ENCODE measurements at places on chromosomes 16 and 17. TPM values are rescaled to one million over a fixed set of nuclear protein-coding genes. Genes with fewer than 3 reads are reported as not detected.

GRCh38 chr16:55938126-55938525 is 63.0 kb upstream of the CES5A start:
- H3K36me3 ChIP-seq = no peaks in the 10 kb centered on the region
- DNase-seq = no peak
- H3K27ac ChIP-seq = no peak overlapping the region
- no peaks in the 10 kb centered on the region for H3K27me3 ChIP-seq
- H3K4me3 ChIP-seq = no peak overlapping the region

- no peak overlapping the region for H3K27ac ChIP-seq
- DNase-seq = no peak
- no peaks in the 10 kb centered on the region for H3K4me1 ChIP-seq
- no peak overlapping the region for H3K4me3 ChIP-seq
- H3K36me3 ChIP-seq = no peaks in the 10 kb centered on the region
These were observed 39.6 kb upstream of the RHOT1 start for GRCh38 chr17:32102646-32103186.

- H3K27ac ChIP-seq = no peak overlapping the region
- DNase-seq = peak; percentile 60
- no peaks in the 10 kb centered on the region for H3K27me3 ChIP-seq
- no peaks in the 10 kb centered on the region for H3K4me1 ChIP-seq
- H3K36me3 ChIP-seq = peaks cover 59% of the 10 kb centered on the region
These were observed 55.9 kb downstream of the MYO18A start for GRCh38 chr17:29124135-29124924.

DNA sequence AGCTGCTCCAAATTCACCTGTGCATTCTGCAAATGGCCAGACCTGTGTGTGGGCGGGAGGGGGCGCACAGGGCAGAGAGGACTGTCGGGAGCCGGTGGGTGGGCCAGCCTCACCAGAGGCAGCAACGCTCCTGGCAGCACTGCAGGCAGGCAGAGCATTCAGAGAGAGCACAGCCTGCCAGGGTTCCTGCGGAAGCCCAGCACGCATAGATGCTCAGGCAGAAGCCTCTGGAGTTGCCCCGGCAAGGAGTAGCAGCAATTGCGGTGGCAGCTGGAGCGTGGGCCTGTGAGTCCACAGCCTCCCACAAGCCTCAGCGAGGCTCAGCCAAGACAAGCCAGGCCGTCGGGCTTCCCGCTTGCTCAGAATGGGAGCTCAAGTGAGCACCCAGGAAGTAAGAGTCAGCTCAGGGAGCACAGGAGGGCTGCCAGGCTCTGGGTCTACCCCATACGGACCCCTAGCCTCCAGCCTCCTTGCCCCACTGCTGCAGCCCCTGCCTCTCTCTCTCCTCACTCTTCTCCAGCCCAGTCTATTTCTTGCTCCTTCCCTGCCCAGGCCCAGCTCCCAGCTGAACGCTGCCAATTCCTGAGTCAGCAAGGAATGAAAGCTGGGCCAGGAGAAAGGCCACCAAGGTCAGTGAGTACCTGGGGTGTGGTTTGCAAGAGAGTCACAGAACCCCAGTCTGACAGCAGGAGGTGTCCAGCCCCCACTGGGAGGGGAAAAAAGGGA is 9.6 kb downstream of the EMC6 start:
- H3K36me3 ChIP-seq = peaks cover 85% of the 10 kb centered on the region
- no peaks in the 10 kb centered on the region for H3K4me1 ChIP-seq
- H3K4me3 ChIP-seq = no peak overlapping the region
- H3K27ac ChIP-seq = no peak overlapping the region
- DNase-seq = no peak

- H3K36me3 ChIP-seq = no peaks in the 10 kb centered on the region
- peaks cover 3% of the 10 kb centered on the region for H3K4me1 ChIP-seq
- no peak overlapping the region for H3K27ac ChIP-seq
- H3K27me3 ChIP-seq = no peaks in the 10 kb centered on the region
These were observed 19.7 kb downstream of the MAP2K6 start for GRCh38 chr17:69434164-69434579.

DNA sequence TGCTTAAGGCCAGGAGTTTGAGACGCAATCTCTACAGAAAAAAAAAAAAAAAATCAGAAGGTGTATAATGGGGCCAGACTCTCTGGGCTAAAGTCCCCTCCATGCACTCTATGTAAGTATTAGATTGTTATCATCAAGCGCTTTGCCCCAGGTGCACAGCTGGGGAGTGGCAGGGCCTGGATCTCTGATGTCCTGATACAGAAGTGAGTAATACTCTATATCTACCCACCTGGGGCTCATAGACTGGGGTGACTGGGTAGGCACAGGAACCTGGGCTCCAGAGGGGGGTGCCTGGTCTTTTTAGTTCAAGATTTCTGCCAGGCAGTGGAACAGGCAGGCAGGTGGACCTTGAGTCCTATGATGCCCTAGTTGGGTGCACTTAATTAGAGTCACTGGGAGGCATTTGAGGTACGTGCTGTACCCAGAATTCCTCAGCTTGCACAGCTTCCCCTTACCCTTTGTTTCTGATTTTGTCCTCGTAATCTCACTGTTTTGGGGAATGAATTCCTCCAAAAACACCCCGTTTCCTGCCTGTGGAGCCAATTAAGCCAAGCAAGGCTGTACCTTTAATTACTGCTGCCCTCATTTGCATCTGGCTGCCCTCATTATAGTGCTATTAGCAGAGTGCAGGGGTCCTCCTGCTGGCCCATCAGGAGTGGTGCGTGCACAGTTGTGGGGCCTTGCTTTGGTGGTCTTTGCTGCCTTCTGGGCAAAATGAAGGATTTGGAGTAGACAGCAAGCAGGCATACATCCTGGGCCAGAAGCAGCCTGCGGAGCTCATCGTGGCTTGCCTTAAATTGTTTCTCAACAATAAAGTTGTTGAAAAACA is 239.0 kb downstream of the SNX29 start:
- H3K27me3 ChIP-seq = no peaks in the 10 kb centered on the region
- H3K36me3 ChIP-seq = peaks cover 3% of the 10 kb centered on the region

- H3K27ac ChIP-seq = no peak overlapping the region
- peaks cover 68% of the 10 kb centered on the region for H3K36me3 ChIP-seq
- DNase-seq = no peak
These were observed 40.1 kb downstream of the AKAP10 start for GRCh38 chr17:19937522-19937921.

- peak overlapping the region; percentile 89 for H3K27ac ChIP-seq
- H3K36me3 ChIP-seq = no peaks in the 10 kb centered on the region
- H3K4me3 ChIP-seq = peak overlapping the region; percentile 56
- H3K4me1 ChIP-seq = peaks cover 49% of the 10 kb centered on the region
These were observed 7.0 kb downstream of the CYTH1 start for GRCh38 chr17:78774956-78775571.

GRCh38 chr17:15955793-15956541 is 11.0 kb downstream of the ADORA2B start:
- H3K36me3 ChIP-seq = no peaks in the 10 kb centered on the region
- H3K27me3 ChIP-seq = no peaks in the 10 kb centered on the region
- no peak overlapping the region for H3K27ac ChIP-seq
- H3K4me3 ChIP-seq = no peak overlapping the region

GRCh38 chr16:72637306-72637705 is 410.6 kb downstream of the ZFHX3 start:
- no peak overlapping the region for H3K4me3 ChIP-seq
- no peak for DNase-seq
- no peaks in the 10 kb centered on the region for H3K36me3 ChIP-seq
- H3K27me3 ChIP-seq = no peaks in the 10 kb centered on the region
- H3K4me1 ChIP-seq = peaks cover 3% of the 10 kb centered on the region
- no peak overlapping the region for H3K27ac ChIP-seq

DNA sequence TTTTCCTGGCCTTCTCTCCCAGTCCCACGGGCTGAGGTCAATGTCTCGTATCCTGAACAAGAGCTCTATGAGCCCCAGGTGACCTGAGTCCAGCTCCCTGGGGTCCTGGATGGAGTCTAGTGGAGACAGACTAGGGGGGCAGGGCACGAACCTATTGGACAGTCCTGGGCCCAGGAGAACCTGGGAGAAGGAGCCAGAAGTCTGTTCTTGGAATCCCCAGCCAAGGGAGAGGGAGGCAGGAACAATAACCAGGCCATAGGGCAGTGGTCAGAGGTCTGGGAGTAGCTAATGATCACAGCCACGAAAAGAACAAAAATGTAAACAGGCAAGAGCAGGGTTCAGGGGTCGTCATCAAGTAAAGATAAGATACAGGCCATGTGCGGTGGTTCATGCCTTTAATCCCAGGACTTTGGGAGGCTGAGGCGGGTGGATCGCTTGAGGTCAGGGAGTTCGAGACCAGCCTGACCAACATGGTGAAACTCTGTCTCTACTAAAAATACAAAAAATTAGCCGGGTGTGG is 60.8 kb downstream of the COPRS start:
- no peak overlapping the region for H3K27ac ChIP-seq
- H3K36me3 ChIP-seq = no peaks in the 10 kb centered on the region
- DNase-seq = no peak

DNA sequence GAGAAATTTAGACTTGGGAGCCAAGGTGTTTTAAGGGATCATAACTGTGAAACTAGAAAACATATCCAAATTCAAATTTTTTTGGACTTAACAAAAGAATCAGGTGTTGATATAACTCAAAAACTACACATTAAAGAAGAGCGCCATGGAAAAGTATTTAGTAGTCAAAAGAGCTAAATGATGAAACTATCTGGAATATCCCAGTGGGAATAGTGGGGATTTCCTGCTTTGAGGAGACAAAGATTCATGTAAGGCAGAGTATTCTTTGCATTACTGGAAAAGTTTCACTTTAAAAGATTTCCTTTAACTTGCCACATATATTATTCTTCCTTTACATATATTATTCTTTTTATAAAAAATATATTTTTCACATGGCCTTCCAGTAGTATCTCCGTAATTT is 40.3 kb upstream of the VPS4A start:
- H3K27ac ChIP-seq = no peak overlapping the region
- no peak for DNase-seq
- no peak overlapping the region for H3K4me3 ChIP-seq
- H3K36me3 ChIP-seq = peaks cover 4% of the 10 kb centered on the region
- no peaks in the 10 kb centered on the region for H3K27me3 ChIP-seq
- no peaks in the 10 kb centered on the region for H3K4me1 ChIP-seq

DNA sequence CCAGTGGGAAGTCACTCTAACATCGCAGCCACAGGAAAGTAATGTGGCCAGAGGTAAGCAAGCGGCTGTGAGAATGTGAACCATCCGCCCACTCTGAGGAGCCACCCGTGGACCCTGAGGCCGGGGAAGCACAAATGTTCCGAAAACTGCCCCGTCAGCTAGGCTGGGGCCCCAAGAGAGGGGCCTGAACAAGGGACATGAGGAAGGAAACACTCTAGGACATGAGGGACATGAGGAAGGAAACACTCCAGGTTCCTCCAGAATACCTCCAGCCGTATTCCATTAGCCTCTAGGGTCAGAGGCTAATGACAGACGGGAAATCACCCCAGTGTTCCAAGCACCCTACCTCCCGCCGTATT is 317 bp downstream of the TEFM start:
- peak overlapping the region; percentile 19 for H3K27ac ChIP-seq
- peak; percentile 15 for DNase-seq
- H3K27me3 ChIP-seq = no peaks in the 10 kb centered on the region
- no peaks in the 10 kb centered on the region for H3K36me3 ChIP-seq

- H3K4me1 ChIP-seq = no peaks in the 10 kb centered on the region
- H3K4me3 ChIP-seq = no peak overlapping the region
- H3K36me3 ChIP-seq = no peaks in the 10 kb centered on the region
- no peak for DNase-seq
- H3K27ac ChIP-seq = no peak overlapping the region
These were observed 162.6 kb upstream of the CDH13 start for GRCh38 chr16:82464187-82464586.

GRCh38 chr17:15237106-15237425 is 28.1 kb downstream of the PMP22 start:
- H3K27ac ChIP-seq = no peak overlapping the region
- no peak overlapping the region for H3K4me3 ChIP-seq
- peaks cover 5% of the 10 kb centered on the region for H3K4me1 ChIP-seq
- DNase-seq = no peak
- no peaks in the 10 kb centered on the region for H3K36me3 ChIP-seq

GRCh38 chr16:59319871-59320270 is 585.8 kb upstream of the GOT2 start:
- H3K36me3 ChIP-seq = no peaks in the 10 kb centered on the region
- H3K27ac ChIP-seq = no peak overlapping the region
- no peak for DNase-seq
- H3K27me3 ChIP-seq = no peaks in the 10 kb centered on the region
- H3K4me3 ChIP-seq = no peak overlapping the region

GRCh38 chr16:10297341-10298006 is 88.4 kb upstream of the ATF7IP2 start:
- H3K36me3 ChIP-seq = no peaks in the 10 kb centered on the region
- no peak overlapping the region for H3K27ac ChIP-seq
- DNase-seq = no peak

- no peak overlapping the region for H3K27ac ChIP-seq
- H3K27me3 ChIP-seq = peaks cover 2% of the 10 kb centered on the region
- H3K4me1 ChIP-seq = no peaks in the 10 kb centered on the region
- H3K4me3 ChIP-seq = no peak overlapping the region
- H3K36me3 ChIP-seq = no peaks in the 10 kb centered on the region
These were observed 11.4 kb downstream of the CHST4 start for GRCh38 chr16:71537643-71538042.

DNA sequence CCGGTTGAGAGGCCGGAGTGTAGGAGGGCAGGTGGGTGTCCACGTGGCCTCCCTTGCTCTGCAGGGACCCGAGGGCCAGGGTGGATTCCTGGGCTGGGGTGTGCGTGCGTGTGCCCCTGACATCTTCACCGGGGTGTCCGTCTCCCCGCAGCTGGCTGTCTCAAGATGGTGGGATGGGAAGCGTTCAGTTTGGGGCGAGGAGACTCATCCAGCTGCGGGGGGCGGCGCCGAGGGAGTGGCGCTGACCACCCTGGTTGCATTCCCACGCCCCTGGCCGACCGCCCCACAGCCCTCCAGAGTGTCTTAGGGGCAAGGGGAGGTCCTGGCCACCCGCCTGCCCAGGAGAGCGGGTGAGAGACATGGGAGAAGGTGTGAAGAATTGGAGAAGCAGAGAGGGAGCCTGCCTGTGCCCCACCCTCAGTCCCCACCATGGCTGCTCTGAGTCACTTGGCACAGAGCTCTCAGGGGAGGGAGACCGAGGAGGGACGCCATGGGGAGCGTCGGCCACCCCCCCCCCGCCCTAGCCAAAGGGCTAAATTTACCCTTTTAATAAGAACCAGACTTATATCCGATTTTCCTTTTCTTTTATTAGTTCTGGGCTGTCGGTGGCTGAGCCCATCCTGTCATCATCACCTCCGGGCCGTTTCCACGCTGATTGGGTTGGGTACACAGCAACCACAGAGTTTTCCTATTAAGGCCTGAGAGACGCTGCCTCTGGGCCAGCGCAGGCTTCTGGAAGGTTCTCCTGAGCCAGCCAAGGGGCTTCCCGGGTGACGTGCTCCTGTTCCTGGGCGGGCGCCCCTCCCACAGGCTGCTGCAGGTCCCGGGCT is 22.0 kb downstream of the BAHCC1 start:
- peaks cover 61% of the 10 kb centered on the region for H3K4me1 ChIP-seq
- no peak overlapping the region for H3K27ac ChIP-seq
- no peaks in the 10 kb centered on the region for H3K27me3 ChIP-seq
- H3K4me3 ChIP-seq = no peak overlapping the region
- no peak for DNase-seq

Gene ABCC12
- 0.05 TPM for total RNA-seq

Gene TPSB2
- 0.71 TPM for total RNA-seq

Gene PITPNM3
- 0.33 TPM for total RNA-seq

Gene FZD2
- 0.80 TPM for total RNA-seq

Gene ANKFN1
- 0.71 TPM for total RNA-seq

Gene ATPAF2
- total RNA-seq = 16.4 TPM

Gene C16orf74
- 1.5 TPM for total RNA-seq

Gene CDK5RAP3
- 125 TPM for total RNA-seq

Gene MFSD6L
- 0.61 TPM for total RNA-seq

Gene C16orf95
- total RNA-seq = 5.0 TPM

Gene AATK
- 0.24 TPM for total RNA-seq

Gene WDR90
- total RNA-seq = 10.1 TPM

Gene GDE1
- 19.7 TPM for total RNA-seq

Gene TOP2A
- total RNA-seq = 187 TPM

Data from thymus (tissue), 14 donors.